ENCODE measurements at places on chromosomes 1 and 21.

DNA sequence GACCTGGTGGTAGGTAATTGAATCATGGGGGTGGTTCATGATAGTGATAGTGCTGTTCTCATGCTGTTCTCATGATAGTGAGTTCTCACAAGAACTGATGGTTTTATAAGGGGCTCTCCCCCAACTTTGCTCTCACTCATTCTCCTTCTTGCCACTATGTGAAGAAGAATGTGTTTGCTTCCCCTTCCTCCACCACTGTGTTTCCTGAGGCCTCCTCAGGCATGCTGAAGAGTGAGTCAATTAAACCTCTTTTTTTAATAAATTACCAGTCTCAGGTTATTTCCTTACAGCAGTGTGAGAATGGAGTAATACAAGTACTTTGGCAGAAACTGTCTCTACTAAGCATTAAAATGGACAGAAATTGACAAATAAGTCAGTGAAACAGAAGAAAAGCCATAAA lies 21.6 kb downstream of the RAB3GAP2 start:
- DNase-seq = no peak

GRCh38 chr1:17356387-17357026 lies 15.5 kb upstream of the PADI6 start:
- no peak for DNase-seq

GRCh38 chr1:185450917-185451316 lies 133.9 kb upstream of the IVNS1ABP start:
- DNase-seq = no peak

DNA sequence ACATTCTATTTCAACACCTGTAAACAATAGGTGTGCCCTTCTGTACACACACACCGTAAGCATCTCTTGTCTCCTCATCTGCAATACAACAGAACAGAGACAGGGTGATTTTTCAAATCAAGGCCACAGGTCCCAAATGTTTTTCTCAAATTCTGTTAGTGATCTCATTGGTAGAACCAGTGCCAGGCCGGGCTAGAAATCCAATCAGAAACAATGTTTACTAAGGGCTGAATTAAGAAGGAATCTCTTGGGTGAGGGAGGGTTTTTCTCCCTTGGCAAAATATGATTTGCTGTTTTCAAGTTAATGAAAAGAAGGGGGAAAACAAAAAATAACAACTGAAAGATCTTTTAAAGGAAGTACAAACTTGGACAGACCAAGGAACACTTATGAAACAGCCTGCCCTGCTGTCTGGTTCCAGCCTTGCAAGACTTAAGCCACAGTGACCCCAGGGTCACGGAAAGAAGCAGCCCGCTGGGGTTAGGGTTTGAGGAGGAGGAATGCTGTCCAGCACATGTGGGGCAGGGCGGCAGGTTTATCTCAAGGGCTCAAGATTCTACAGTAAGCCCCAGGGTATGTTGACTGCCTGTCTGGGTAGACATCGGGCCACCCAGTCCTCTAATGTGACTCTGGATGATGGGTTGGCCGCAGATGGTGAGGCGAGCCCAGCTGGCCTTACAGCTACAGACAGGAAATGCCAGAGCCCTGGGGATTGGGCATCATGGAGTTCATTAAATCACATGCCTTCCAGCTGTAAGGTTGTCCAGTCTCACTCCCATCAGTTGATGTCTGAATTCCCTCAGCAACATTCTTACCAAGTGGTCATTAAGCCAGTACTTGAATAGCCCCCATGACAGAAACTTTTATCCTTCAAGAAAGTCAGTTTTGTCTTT lies 73.3 kb upstream of the SLC44A3 start:
- DNase-seq = no peak

DNA sequence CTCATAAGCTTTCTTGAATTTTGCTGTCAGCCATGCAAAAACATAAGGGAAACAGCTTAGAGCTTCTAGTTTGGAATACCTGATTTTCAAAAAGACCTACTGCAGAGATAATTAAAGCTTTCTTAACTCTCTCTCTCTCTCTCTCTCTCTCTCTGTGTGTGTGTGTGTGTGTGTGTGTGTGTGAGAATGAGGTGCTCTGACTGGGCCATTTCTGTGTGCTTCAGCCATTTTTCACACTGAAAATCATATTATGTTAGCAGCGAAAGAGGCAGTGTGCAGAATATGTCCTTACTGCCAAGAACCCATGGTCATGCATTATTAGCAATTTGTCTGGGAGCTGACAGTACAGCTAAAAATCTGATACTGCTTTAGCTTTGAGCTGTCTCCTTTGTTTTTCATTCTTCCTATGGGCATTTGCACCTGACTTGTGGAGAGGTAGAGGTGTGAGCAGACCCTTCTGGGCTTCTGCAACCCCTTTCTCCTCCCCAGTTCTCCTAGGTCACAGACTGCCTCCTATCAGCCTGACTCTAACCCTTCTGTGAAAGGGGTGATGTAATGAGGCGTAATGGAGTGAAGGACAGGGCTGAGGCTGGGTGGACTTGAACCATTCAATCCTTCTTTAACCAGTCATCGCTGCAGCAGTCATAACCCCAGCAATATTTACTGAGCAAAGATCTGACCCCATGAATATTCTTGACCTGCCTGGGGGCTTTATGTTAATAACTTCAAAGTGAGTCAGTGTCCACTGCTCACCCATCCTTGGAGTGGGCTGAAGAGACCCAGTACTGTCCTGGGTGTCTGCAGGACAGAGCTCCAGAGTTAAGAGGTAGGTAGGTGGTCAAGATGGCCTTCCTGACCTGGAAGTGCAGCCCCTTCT lies 61.2 kb downstream of the SYT6 start:
- DNase-seq = no peak

- DNase-seq = no peak
Observed at GRCh38 chr1:71252900-71253299, 172.1 kb upstream of the ZRANB2 start.

DNA sequence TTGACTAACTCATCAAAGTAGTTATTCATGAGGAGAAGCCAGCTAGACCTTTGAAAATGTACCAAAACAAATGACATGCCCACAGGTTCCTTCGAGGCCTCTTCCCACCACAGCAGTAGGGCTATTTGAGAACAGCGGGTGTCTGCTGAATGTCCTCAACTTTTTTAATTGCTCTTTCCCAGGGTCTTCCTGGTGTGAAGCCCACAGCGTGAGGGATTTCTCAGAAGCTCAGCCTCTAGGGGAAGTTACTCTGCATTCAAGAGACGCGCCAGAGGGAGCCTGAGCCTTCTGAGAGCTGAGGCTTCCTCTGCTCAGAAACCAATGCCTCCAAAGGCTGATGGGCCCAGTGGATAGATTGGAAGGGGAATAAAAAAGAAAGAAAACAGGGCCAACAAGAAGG lies 153.6 kb downstream of the OLFM3 start:
- DNase-seq = no peak

DNA sequence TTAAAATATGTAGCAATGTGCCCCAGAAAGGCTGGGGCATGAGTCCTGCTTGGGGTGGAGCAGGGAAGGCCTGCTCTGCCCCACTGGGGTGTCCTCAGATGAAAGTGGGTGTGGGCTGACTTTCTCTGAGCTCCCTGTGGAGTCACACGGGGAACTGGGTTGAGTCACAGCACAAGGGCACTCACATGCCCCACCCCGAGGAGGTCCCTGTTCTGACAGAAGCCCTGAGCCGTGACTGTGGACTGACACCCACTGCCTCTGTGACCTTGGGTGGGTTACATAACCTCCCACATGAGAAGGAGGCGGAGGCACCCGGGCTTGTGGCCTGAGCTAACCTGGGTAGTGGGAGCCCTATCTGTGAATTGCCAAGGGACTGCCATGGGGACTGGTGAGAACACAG lies 52.5 kb upstream of the TINAGL1 start:
- DNase-seq = no peak

GRCh38 chr1:100109554-100110066 lies 23.1 kb downstream of the SASS6 start:
- no peak for DNase-seq

- no peak for DNase-seq
Observed at GRCh38 chr1:193131266-193131860, 9.5 kb downstream of the CDC73 start.

- no peak for DNase-seq
Observed at GRCh38 chr1:182198006-182198605, 136.6 kb upstream of the ZNF648 start.

DNA sequence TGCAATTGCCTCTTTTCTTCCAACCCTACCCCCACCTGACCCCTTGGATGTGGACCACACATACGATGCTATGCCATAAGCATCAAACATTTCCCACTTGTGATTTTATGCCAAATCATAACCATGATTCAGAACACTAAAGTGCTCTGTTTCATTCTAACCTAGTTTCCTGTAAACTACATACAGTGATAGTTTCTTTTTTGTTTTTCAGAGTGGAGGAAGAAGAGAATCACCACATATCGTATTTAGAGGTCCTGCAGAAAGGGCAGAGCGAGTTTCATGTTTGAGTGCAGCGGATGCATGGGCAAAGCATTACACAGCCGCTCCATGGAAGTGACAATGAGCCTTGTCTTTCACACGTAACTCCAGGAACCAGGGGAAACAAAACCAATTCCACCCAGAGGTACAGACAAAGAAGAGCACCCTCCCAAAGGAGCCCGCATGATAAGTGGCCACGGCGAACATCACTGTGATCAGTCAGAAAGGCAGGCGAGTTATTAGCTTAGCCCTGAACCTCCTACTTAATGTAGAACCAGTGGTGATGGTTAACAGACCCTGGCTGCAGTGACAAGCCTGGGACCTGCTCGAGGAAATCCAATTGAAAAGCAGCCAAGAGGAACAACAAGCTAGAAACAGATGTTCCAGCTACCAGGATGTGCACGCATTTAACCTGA lies 64.0 kb upstream of the ZNF281 start:
- DNase-seq = no peak

DNA sequence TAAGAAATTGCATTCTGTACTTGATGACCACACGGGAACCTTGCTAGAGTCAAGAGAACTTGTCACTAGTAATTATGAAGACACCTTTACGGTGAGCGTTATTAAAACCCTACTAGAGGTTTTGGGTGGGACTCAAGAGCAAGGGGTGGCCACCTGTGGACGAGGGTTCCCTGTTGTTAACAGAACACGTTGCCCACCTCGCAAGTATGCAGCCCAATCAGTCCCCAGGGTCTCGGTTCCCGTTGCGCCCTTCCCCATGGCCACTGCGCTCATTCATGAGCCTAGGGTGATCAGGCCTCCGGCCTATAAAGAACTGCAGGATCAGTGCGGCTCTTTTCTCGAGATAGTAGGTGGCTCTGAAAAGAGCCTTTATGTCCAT lies 30.2 kb upstream of the RNF187 start:
- DNase-seq = peak; percentile 57

DNA sequence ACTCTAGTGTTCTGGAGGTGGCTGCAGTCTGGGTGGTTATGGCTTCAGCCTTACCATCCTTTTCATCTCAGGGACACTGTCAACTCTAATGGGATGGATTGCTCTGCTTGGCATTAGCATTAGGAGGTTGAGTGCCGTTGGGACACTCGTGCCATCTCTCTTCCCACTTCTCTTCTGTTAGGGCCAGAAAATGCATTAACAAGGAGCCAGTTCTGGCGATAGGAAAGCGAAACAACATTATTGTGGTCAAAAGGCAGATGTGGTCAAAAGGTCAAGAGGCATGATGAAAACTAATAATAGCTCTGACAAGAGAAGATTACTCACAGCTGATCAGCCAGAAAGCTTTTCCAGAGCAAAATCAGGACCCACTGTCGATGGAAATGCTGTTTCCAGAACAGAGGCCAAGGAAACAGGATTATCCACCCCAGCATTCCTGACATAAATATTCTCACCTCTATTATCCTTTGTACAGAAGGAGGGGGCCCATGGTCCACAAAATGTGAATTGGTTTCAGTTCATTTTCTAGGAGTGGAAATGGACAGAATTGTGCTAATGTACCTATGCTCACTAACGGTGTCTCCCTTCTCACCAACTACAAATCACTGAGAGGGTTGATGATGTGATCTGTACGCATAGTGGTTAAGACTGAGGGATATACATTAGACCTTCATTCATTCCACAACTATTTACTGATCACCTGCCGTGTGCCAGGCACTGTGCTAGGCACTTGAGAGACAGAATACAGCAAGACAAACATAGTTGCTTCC lies 72.0 kb downstream of the ST6GALNAC5 start:
- no peak for DNase-seq

DNA sequence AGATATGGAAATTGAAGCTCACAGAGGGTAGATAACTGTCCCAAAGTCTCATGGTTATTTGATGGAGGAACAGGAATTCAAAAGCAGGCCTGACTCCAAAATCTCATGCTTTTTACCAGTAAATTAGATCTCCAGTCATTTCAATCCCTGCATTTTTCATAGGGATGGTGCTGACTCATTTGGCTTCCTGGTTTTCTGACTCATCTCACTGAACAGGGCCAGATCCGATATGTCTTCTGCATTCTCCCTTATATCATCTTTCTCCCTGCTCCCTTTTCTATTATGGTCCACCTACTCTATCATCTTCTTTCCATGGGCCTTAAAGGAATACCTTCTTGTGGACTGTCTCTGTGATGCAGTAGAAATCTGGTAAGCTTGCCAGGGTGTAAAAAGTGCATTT lies 187.2 kb downstream of the FGGY start:
- no peak for DNase-seq

GRCh38 chr1:77643456-77643855 lies 39.0 kb downstream of the ZZZ3 start:
- no peak for DNase-seq

GRCh38 chr1:80645621-80646020 lies 1155.1 kb upstream of the ADGRL2 start:
- no peak for DNase-seq

GRCh38 chr21:40564318-40564717 lies 282.6 kb downstream of the DSCAM start:
- no peak for DNase-seq

DNA sequence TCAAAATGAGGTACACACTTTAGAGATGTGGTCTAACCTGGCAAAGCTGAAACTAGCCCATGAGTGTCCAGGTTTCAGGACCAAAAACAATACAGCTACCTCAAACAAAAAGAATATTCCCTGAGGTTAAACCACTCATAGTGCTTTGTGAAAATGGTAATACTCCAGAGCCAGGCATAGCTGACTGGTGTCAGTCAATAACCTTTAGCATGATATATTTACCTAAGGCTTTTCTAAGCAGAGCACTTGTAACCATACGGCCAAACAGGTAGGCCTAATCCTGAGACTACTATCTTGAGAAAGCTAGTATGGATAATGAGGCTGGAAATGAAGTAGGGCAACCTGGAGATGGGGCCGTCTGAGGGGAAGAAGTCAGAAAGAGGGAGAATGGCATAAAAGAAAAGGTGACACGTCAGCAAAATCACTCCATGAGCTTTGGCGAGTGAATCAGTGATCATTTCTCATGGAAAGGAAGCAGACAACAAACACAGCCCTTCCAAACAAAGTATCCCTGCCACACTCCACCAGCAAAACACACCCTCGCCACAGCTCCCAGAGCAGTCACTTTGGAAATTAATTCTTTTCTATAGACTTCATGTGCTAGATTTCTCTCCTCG lies 1.7 kb upstream of the LRRC52 start:
- no peak for DNase-seq

GRCh38 chr1:154747740-154748404 lies 122.2 kb downstream of the KCNN3 start:
- DNase-seq = no peak

GRCh38 chr1:202199040-202199889 lies 5.7 kb downstream of the LGR6 start:
- no peak for DNase-seq
